Fibroblast of skin of scalp (primary cell): ENCODE measurements at places on chromosomes 6 and 20.

DNA sequence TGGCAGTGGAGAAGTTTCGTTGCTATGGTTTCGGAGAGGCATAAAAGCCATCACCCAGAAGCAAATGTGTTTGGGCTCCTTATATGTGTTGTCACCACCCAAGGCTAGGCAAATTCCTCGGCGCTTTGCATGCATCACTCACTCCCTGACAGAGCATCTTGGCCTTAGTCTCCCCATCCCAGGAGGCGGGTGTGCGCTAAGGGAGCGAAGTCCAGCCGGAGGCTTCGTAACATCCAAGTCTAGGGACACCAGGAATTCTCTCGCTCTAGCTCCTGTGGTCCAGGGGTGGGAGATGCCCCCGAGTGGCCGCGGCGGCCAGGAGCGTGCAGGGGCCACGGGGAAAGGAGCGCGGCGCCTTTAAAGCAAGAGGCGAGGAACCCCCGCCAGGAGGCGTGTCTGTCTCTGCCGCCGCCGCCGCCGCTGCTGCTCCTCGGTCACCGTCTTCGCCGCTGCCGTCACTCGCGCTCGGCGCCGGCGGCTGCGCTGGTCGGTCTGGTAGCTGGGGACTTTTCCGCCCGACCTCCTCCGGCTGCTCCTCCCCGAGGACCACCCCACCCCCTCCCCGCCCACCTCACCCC, at the start of gene GRIK2:
TSS of gene GRIK2 (plus strand) at position 458 of the 578 bp plus-strand sequence.
- peak; percentile 62 for DNase-seq

DNA sequence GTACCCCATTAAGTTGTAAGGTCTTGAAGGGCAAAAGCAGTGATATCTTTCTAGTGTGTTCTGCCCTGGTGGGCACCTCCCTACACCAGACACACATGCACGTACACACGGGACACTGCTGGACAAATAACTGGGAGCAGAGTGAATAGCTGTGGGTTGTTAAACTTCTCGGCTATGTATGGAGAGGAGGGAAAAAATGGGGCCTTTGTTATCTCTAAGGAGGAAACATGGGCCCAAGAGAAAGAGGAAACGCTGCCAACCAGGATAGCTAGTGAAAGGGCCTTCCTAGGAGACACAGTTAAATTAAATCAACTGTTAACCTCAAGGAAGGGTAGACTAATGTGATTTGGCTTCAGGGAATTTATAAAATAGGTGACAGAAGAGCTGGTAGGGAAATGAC, 169.7 kb downstream of the MYLK4 start:
- no peak for DNase-seq

DNA sequence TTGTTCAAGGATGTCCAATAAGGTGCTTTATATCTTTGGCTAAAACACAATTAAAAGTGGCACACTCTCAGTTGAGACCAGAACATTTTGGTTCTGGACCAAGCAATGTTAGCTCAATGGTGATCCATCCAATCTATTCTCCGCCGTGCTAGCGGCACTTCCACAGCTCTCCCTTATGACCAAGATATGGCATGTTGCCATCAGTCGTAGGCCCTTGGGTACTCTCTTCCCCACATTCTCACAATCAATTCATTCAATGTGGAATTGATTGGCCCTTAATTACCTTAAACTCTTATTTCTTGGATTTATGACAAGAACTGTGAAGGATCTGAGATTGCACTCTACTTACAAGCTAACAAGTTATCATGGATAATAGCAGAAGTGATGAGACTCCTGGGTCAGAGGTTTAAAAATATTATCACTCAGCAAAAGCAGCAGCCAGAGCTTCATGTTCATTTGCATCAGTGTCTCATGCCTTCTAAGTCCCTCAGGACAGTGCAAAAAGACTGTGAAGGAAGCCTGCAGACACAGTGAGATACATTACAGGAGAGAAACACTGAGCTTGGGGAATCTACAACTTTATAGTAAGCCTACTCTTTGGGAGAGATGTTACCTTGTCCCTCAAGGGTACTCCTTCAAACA, 80.0 kb upstream of the ARG1 start:
- no peak for DNase-seq

GRCh38 chr20:54379893-54380584, 95.4 kb upstream of the DOK5 start:
- no peak for DNase-seq

DNA sequence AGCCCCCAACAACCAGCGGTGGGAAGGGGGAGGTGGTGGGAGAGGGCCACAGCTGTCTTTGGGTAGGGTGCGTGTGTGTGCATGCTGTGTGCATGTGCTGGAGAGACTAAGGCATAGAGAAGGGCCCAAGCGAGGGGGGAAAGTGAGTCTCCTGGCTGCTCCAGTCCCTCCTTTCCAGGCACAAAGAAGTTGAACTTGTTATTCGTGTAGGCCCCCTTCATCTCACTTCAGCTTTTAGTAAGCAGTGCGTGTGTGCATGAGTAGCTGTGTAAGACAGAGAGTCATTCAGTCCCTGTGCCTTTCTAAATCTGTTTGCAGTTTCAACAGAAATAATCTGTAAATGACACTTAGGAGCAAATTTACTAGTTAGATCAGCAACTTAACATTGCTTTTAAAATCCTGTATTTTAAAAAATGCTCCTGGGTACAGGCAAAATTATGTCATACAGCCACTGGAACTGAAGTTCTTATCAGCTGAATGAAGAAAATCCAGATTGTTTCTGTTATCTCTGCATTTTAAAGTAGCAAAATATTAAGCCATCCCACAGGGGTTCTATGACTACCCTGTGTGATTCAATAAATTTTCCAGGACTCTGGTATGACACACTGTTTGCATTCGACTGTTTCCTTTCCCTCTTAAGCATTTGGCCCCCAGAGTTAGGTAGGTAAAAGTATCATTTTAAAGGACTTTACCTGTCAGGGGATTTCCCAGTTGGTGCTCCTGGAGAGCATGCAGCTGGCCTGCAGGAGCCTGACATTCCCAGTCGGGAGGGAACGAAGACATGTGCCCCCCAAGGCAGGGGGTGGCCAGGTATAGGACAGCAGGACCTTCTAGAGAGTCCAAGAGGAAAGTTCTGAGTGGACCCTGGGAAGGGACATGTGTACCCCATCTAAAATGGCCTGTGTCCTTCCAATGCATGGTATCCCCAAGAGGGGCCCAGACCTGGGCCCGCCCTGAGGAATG, 39.0 kb downstream of the MTRES1 start:
- DNase-seq: no peak

GRCh38 chr6:13696226-13696625, 15.4 kb downstream of the RANBP9 start:
- DNase-seq: peak; percentile 89

DNA sequence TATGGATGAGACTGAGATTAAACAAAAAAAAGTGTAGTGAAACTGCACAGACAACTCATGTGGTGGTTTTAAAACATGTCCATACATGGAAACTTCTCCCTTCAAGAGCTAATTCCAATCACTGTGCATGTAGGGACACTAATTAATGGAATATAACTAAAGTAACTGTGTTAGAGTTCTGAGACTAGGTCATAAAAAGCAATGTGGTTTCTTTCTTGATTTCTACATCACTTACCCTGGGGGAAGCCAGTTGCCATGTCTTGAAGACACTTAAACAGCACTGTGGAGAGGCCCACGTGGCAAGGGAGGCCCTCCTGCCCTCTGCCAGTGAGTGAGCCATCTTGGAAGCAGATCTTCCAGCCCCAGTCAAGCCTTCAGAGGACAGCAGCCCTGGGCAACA, 118.2 kb upstream of the DST start:
- DNase-seq: no peak

DNA sequence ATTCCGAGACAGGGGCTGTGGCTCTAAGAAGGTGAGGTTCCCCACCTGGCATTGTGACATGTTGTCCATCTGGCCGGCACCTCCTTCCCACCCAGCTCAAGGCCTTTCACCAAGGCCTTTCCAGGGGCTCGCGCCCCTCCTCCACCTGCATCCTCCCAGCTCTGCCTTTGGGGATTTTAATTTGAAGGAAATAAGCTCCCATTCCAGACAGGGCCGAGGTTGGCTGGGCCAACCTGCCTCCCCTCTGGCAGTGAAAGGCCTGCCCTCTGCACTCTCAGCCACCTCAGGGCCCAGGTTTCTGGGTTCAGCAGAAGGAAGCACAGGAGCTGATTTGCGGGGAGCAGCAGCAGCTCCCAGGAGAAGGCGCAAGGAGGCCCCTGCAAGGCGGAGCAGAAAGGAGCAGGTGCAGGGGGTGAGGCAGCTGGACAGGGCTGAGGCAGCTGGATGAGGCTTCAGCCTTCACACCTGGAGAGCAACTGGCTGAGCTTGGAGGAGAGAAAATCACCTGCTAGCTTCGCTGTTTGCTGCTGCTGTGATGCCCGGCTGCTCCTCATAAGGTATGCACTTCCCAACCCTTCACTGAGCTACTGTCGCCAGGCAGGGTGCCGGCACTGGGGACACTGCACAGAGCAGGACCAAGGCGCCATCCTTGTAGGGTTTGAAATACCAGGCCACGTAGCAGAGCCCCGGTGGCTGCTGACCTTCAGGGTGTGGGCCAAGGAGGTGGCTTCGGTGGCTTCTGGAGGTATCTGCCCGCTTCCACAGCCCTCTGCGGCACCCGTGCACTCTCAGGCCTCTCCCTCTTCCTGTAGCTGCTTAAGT, 147.0 kb downstream of the SYNDIG1 start:
- DNase-seq: no peak

- DNase-seq: no peak
Measured at GRCh38 chr6:166411721-166412151, 29.0 kb upstream of the MPC1 start.

- DNase-seq: no peak
Measured at GRCh38 chr20:46108435-46108841, 9.7 kb upstream of the CD40 start.

- DNase-seq: peak; percentile 3
Measured at GRCh38 chr6:71197780-71198179, 90.8 kb upstream of the OGFRL1 start.
